ENCODE measurements at places on chromosomes 3 and 15.

- no peak for DNase-seq
Measured at GRCh38 chr3:36397841-36398240, 17.5 kb downstream of the STAC start.

- DNase-seq, result no peak
Measured at GRCh38 chr3:174251681-174252080, 607.5 kb upstream of the NAALADL2 start.

- DNase-seq, result no peak
Measured at GRCh38 chr15:80464951-80465625, 60.9 kb downstream of the ARNT2 start.

- peak; percentile 84 for DNase-seq
Measured at GRCh38 chr15:59492389-59493377, 54.7 kb downstream of the FAM81A start.

- peak; percentile 37 for DNase-seq
Measured at GRCh38 chr3:32109256-32109655, 2.8 kb downstream of the GPD1L start.

DNA sequence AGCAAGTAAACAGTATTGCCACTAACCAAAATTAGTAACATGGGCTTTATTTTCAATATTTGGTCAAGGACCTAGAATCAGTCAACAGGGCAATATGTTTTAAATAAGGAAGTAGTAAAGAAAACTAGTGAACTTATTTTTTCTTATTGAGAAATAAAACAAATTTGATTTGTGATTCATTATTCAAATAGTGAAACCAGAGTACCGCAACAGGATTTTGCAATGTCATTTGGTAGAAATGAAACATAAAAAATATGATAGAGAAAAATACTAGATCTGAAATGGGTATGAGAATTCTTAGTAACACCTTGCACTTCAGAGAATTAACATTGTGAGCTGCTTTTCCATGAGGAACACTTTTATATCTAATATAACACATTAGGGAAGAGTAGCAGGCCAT lies 291.8 kb upstream of the GBE1 start:
- DNase-seq, result no peak

- DNase-seq, result no peak
Measured at GRCh38 chr15:42147431-42147735, 9.1 kb downstream of the PLA2G4F start.

DNA sequence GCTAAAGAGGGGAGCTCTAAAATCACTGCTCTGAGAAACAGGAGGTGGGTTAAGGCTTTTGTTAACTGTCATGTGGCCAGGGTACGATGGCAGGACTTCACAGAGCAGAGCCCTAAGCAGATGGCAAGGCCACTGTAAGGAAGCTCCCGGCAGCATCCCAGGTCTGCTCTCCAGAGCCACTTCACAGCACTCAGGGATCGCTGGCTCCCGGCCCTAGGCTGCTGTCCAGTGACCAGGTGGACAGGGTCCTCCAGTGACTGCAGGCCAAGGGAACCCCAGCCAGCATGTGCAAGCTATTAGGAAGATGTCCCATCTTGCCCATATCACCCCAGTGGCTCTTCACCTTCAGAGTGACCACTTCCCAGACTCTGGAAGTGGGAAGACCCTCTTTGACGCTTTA lies 10.4 kb downstream of the TMEM41A start:
- no peak for DNase-seq

DNA sequence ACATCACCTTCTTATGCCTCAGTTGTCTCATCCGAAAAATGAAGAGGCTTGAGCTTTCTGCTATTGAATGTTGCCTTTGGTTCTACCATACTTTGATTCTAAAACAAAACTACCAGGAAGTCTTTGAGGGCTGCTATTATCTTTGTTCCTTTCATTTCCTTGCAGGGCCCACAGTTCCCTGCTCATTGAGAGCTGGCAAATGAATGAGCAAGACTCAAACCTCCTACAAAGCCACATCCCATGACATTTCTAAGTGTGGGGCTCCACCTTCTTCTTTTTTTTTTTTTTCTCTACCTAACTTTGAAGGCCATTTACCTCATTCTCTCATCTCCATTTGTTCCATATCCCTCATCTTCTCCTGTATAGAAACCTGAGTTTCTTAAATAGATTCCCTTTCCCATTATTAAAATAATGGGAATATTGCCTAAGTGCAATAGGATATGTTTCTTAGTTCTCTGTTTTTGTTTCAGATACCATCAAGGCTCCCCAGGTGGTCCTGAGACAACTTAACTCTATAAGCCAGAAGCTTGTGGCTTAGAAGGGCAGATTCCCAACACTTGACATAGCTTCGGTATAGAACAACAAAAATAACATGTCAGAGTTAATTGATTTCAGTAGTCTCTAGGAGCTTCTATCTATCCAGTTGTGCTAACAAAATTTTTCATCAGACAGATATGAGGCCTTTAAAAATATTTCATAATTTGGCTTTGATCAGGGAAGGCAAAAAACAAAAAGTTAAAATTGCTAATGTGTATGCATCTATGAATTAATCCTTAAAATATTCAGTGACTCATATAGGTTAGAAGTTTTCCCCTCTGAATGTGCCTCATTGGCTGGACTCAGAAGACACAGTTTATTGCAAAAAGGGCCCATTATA lies 951.6 kb downstream of the TUSC7 start:
- no peak for DNase-seq

DNA sequence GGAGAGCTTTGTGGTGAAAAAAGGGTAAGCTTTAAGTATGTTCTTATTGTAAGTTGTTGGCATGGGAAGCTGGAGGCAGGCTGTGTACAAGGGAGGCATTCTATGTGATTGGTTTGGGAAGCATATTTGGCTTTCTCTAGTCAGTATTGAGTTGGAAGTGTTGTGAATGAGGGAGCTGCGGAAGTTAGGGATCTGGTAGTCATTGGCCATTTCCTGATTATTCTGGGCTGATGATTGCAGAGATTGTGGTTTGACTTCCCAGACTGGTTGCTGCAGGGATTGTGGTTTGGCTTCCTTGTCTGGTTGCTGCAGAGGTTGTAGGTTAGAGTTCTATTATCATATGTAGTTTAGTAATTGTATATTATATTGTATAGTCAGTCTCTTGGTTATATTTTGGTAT lies 21.0 kb downstream of the STXBP5L start:
- DNase-seq, result no peak

GRCh38 chr3:66110840-66111239 lies 72.1 kb upstream of the MAGI1 start:
- no peak for DNase-seq

GRCh38 chr3:80688814-80689213 lies 921.0 kb upstream of the ROBO1 start:
- DNase-seq, result peak; percentile 13

DNA sequence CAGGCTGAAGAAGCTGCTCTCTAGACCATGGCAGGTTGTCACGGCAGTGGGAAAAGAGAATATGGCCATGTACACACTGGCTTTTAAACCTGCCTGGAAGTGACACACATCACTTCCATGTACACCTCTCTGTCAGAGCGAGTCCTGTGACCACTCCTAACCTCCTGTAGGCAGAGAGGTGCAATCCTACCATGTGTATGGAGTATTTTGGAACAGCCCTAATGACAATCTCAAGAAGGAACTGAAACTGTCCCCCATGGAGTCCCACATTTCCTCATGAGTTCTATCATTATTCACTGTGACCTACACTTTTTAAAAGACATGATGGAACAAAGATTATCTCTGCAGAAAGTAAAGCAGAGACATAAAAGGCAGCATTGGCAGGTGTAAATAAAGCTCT lies 153.4 kb upstream of the PFN2 start:
- no peak for DNase-seq

DNA sequence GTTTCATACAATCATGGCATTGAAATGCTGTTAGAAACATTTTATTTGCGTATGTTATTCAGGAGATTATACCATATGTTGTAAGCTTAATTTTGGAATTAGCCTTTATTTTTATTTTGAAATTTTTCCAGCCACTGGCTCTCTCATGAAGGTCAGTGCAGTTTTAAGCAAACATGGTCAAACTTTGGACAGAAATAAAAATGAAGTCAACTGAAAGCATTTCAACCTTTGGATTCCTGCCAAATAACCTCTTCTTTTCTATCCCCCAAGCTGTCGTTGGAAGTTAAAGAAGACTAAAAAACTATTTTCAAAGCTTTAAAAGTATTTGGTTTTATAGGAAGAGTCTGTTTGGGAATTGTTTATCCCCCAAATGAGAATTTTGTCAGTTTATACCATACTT lies 846.6 kb downstream of the MCTP2 start:
- no peak for DNase-seq

- no peak for DNase-seq
Measured at GRCh38 chr3:117105686-117106085, 396.1 kb downstream of the TUSC7 start.

- DNase-seq, result peak; percentile 49
Measured at GRCh38 chr3:71577011-71577410, 6.5 kb downstream of the FOXP1 start.

- peak; percentile 50 for DNase-seq
Measured at GRCh38 chr15:100919481-100920405, 586 bp downstream of the LRRK1 start.

GRCh38 chr3:75951941-75952340 lies 166.6 kb upstream of the ZNF717 start:
- DNase-seq, result no peak

DNA sequence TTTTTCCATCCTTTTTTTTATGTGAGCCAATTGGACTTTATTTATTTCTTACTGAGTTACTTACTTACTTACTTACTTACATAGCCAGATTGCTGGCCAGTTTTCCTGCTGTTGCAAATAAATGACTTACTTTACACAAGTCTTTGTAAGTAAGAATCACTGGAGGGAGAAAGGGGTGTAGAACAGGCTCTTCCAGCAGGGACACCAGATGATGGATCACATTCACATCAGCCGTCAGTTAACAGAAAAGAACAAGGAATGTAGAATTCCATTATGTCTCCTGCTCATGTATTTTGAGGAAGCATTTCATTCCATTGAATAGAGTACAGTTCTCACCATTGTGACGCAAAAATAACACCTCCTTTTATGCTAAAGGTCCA lies 188.6 kb downstream of the FNDC3B start:
- no peak for DNase-seq

DNA sequence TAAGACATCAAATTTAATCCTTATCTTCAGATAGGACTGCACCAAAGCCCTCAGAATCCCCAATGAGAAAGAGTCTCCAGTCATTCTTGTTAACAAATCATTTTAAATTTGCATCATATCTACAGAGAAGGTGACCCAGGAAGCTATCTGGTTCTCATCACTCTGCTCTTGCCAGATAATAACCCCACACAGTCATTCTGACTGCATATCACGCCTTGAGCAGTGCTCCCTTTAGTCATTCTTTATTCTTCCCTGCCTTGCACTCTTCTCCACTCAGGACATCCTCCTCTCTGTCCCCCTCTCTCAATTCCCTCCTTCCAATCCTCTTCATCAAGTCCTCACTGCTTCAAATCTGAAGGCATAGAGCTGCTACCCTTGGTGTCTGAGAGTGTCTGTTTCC lies 83.7 kb upstream of the COL6A6 start:
- DNase-seq, result no peak

DNA sequence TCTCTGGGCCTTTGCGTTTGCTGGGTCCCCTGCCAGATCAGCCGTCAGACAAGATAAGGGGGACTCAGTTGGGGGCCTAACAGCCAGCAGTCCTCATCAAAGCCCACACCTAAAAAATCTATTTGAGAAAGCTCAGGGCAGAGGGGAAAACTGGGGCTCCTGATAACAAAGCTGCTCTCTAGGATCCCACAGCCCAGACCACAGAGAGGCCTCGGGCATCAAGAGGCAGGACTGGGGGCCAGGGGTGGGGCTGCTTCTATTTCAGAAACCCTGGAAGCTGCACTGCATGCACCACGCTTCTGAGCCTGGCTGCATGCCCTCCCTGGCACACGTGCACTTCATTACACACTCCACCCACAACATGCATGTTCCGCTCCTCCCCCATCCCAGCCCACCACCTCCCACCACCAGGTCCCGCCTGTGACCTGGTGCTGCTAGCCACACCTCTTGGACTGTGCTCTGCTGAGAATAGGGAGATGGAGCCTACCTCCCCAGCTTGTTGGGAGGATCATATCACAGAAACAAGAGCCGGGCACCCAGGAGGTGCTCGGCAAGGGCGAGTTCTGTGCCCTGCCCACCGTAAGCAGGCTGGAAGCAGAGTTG lies 26.6 kb downstream of the FBLN2 start:
- peak; percentile 98 for DNase-seq

GRCh38 chr3:61777483-61777882 lies 216.1 kb downstream of the PTPRG start:
- DNase-seq, result no peak

GRCh38 chr3:71244826-71245488 lies 338.6 kb downstream of the FOXP1 start:
- DNase-seq, result no peak

DNA sequence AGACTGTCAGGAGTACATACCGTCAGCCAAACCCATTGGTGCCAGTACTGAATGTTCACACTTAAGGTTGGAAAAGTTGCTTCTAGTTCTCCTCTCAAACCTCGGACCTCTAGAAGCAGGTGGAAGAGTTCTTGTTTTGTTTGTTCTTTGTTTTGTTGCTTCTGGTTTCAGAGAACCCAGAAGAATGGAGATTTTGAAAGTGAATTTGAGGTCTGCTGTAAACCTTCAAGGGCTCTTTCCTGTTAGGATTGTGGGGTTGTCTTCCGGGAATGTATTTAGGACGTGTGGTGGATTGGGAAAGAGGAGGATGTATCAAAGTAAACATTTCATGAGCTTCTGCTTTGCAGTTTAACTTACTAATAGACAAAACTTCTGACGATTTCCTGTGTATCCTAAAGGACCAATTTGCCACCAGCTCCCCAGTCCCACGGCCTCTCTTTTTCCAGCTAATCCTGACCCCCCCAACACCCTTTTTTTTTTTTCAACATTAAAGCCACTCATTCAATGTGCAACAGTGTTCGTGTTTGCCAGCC lies 50.3 kb downstream of the FILIP1L start:
- no peak for DNase-seq

GRCh38 chr3:142888099-142888480 lies 793 bp downstream of the PCOLCE2 start:
- peak; percentile 43 for DNase-seq

GRCh38 chr3:146640955-146641867 lies 36.1 kb upstream of the PLSCR5 start:
- peak; percentile 75 for DNase-seq

DNA sequence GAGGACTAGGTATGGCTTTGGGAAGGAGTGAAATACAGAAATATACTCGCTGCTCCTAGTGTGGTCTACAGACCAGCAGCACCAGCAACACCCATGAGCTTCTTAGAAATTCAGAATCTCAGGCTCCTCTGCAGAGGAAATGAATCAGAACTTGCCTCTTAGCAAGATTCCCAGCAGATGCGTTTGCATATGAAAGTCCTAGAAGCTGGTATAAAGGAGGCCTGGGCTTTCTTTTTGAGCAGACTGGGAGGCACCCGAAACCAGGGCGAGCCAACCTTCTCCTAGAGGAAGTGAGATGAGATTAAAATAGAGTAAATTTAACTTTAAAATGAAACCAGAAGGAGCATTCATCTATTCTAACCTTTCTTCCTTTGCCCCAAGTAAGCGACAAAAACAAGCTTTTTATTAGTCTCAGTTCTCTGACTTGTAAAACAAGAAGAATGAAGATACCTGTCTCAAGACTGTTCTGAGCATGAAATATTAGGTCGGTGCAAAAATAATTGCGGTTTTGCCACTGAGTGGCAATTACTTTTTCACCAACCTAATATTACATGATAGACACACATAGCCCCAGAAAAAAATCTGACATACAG lies 140.0 kb downstream of the PDZRN3 start:
- DNase-seq, result no peak
